ENCODE measurements at places on chromosomes 5 and 9.

DNA sequence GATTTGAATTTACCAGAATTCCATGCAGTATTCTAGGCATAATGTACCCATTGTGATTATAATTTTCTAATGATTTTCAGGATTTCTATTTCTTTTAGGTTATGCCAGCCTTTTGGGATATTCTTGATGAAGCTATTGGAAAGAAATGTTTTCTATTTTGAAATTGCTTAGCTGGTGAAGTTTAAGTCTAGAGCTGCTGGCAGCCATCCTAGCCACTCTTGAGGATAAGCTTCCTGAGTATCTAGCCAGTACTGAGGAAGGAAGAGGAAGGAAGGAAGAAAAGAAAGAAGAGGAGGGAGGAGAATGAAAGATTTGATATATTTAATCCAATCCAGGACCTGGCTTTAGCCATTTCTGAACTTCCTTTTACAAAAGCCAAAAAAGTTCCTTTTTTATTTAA lies 142.1 kb upstream of the DAB2 start:
- DNase-seq, result no peak

GRCh38 chr5:172892713-172893112 lies 58.7 kb downstream of the ERGIC1 start:
- no peak for DNase-seq

- no peak for DNase-seq
Measured at GRCh38 chr9:27371382-27371781, 74.4 kb upstream of the EQTN start.

DNA sequence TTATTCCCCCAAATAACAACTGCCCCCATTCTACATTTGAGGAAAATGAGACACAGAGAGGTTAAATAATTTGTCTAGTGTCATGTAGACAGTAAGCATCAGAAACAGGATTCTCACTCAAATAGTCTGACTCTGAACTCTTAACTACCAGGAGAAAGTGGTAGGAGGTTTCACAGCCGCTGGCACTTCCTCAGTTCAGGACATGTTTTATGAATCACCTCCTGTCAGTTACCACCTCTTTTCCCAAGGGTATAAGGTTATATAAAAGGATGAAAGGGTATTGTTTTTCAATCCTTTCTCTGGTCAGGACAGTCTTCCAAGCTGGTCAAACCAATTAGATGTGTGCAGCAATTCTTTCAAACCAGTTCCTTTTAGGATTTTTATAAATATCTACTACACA lies 52.1 kb downstream of the TSSK1B start:
- peak; percentile 11 for DNase-seq

DNA sequence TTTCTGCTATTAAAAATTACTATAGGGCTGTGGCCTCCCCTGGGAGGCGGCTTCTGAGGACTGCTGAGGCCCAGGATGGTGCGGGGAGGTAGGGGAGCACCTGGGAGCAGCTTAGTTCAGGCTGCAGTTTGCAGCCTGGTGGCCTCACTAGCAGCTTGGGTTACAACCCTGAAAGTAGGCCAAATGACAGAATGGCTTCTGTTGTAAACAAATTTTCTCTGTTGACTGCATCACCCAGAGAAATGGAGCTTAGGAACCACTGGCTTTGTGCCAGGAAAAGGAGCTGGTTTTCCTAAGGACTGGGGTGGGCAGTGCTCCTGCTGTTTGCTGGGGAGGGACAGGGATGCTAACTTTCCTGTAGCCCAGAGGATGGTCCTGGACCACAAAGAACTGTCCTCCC lies 130.3 kb downstream of the ENTREP1 start:
- DNase-seq, result no peak

DNA sequence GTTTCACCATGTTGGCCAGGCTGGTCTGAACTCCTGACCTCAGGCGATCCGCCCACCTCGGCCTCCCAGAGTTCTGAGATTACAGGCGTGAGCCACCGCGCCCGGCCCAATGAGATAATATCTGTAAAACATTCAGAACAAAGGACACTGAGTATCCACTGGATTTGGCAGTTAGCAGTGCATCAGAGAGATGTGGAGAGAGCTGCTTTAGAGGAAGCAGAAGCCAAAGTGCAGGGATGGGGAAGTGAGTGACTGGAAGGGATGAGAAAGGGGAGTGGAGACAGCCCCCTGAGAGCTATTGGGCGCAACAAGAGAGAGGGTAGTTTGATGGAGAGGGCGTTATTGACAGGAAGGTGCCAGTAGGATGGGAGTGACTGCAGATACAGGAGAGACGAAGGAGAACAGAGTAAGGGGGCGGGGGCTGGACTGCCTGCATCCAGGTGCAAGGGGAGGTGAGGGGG lies 157.5 kb upstream of the SHB start:
- peak; percentile 24 for DNase-seq

DNA sequence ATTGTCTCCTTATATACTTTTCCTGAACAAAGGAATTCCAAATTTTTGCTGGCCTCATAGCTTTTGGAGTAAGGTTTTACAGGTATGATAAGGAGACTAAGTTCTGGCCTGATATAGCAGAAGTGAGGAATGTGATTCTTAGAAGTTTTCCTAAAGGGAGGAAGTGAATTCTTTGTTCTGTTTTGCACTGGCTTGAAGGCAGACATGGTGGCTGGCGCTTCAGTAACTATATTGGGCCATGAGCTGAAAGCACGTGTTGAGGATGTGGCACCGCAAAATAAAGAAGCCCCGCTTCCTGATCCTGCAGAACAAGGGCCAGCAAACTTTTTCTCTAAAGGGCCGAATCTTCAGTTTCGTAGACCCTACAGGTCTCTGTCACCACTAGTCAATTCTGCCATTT lies 224.2 kb downstream of the SNX18 start:
- DNase-seq, result no peak

DNA sequence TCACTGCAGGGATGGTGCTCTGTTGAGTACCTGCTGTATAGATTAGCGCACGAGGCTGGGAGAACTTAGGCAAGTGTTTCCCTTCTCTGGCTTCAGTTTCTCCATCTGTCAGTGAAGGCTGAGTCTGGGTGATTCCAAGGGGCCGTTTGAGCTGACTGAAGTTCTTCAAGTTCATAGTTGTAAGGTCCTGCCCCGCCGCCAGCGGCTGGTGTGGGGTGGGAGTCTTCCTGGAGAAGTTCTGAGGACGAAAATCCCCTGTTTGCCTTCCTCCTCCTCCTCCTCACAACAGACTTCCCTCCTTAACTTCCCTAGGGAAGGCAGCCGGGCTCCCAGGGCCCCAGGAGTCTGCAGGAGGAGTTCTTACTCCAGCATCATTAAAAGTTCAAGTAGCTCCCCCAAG lies 1.7 kb upstream of the HRCT1 start:
- no peak for DNase-seq

GRCh38 chr9:5479994-5480694 lies 29.8 kb downstream of the CD274 start:
- DNase-seq, result no peak

- DNase-seq, result peak; percentile 96
Measured at GRCh38 chr9:114551750-114552685, 35.6 kb upstream of the ATP6V1G1 start.

- peak; percentile 96 for DNase-seq
Measured at GRCh38 chr5:39424736-39425637, at the start of gene DAB2. TSS of gene DAB2 (minus strand) at chr5:39424980. CDS start at chr5:39394320, 30,660 bp downstream.

DNA sequence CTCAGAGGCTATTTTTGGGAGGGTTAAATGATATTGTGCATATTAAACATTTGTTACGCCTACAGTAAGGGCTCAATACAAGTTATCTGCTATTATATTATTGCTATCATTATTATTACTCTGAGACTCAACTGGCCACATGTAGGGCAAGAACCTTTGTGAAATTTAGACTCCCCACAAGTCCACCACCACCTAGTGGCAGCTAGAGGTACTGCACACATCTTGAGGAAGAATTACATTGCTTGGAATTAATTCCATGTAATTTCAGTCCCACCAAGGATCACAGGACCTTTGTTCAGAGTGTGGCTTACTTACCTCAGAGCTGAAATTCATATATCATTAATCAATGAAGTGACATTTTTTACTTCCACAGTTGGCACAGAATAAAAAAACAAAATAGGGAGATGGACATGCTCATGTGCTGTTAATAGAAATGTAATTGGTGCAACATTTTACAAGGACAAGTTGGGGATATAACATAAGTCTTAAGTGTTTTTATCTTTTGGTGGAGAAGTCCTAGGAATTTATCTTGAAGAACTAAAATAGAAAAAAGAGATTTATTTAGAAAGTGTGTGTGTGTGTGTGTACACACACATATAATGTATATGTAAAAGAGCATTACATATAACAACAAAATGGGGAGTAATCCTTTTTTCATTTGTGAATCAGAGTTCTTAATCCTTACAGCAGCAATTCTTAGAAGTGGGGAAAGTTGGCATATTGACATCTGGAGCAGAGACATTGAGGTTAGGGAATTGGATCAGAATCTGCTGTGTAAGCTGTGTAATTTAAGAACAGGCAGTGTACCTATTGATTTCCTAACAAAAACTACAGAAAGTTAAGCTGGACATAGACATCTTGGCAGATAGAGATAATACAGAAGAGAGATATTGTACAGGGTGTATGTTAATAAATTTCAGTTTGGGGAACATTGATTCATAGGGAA lies 11.2 kb downstream of the MSANTD3 start:
- DNase-seq, result peak; percentile 76

GRCh38 chr5:113520429-113520828 lies 6.9 kb downstream of the YTHDC2 start:
- peak; percentile 67 for DNase-seq

GRCh38 chr5:56291661-56292374 lies 58.7 kb upstream of the ANKRD55 start:
- DNase-seq, result no peak

- no peak for DNase-seq
Measured at GRCh38 chr9:99725852-99726251, 95.8 kb upstream of the NR4A3 start.

GRCh38 chr5:134026521-134027287 lies 21.9 kb upstream of the VDAC1 start:
- peak; percentile 75 for DNase-seq

DNA sequence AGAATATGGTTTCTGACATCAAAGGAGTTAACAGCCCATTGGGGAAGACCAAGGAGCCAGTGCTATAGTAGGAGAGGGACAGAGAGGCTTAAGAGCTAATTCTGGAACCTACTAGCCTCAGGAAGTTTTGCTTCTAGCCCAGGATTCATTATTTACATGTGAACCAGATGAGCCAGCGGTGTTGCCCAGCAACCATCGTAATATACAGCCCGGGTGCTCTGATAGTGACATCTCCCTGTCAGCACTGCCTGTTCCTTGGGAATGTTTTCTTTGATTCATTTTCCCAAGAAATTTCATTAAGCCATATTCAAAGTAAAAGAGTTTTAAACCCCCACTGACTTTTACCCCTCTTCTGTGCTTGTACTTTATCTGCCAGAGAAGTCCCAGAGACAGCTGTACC lies 217.4 kb upstream of the ADAMTSL1 start:
- DNase-seq, result no peak

DNA sequence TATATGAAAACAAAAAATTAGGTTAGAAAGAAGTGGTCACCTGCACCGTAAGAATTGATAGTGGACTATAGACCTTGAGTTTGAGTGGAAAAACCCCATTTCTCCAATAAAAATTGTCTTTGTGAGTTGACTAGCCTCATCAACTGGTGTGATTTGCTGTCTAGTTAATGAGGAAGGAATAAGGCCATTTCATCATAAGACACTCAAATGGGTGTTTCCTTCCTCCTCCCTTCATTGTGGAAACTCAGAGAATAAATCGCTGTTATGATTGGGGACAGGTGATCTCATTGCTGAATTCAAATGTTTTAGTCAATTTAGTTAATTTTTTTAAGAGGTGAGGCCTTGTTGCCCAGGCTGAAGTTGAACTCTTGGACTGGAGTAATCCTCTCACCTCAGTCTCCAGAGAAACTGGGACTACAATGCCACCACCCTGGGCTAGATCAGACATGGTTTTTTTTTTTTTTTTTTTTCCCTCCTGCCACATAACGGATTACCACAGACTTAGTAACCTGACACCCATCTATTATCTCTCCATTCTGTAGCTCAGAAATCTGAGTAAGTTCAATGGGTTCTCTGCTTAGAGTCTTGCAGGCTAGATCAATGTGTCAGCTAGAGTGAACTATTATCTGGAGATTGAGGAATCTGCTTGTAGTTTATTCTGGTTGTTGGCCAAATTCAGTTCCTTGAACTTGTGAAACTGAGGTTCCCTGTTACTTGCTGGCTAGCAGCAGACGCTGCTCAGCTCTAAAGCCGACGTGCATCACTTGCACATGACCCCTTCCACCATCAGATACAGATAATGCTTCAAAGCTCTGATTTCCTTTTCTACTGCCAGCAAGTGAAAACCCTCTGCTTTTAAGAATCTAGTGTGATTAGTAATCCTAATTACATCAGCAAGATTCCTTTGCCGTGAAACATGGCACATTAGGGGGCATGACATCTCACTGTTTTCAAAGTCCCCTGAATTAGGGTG lies 663.8 kb upstream of the CDH9 start:
- DNase-seq, result peak; percentile 92

DNA sequence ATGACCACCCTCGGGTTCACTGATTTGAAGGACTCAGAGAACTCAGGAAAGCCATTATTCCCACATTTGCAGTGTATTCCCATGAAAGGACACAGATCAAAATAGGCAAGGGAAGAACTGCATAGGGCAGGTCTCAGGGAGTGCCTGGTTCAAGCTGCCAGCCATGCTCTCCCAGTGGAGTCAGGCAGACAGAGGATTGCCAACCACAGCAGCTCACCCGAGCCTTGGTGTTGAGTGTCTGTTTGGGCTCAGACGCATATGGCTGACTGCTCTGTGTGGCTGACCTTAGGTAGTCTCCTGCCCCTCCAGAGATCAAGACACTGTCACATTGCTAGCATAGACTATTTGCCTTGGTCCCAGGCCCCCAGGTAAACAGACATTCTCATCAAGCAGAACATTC lies 115.8 kb upstream of the OTULINL start:
- no peak for DNase-seq

- DNase-seq, result no peak
Measured at GRCh38 chr5:77423022-77423750, 68.9 kb downstream of the WDR41 start.

DNA sequence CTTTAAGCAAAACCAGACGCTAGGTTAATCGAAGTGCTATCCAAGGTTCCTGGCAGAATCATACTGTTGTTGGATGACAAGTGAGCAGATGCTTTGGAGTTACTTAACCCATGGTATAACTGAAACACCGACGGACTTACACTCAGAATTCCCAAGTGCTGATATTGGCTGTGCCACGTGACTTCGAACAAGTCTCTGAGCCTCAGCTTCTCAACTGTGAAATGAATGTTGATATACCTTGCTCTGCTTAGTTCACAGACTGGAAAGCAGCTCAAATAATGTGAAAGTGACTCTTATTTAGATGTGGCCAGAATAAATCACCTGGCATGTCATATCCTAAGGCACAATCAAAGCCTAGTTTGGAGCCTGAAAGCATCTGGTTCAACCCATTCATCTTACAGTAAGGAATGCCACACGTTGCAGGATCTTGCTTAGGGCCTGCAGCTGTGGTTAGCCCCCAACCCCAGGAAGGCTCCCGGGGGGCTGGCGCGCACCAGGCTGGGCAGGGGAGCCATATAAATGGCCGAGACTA lies 759 bp downstream of the GEMIN5 start:
- DNase-seq, result peak; percentile 31

DNA sequence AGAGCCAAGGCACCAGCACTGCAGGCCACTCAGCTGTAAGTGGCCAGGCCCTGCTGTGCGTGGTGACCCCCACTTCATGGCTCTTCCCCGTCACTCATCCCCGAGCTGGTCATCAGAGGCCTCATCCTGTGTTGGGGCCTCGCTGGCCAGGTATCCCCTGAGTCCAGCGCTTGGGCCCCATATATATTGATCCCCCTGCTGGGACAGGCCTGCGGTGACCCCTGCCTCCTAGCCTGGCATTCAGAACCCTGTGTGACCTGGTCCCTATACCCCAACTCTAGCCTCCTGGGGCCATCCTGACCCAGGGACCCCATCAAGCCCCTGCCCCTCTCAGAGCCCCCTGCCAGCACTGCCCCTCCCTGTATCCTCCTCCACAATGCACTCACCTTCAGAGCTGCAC lies 12.7 kb downstream of the GBGT1 start:
- no peak for DNase-seq

GRCh38 chr5:126497506-126497905 lies 74.3 kb downstream of the GRAMD2B start:
- no peak for DNase-seq
